COR-L47 (cell line): ENCODE measurements at places on chromosomes 5 and 9.

DNA sequence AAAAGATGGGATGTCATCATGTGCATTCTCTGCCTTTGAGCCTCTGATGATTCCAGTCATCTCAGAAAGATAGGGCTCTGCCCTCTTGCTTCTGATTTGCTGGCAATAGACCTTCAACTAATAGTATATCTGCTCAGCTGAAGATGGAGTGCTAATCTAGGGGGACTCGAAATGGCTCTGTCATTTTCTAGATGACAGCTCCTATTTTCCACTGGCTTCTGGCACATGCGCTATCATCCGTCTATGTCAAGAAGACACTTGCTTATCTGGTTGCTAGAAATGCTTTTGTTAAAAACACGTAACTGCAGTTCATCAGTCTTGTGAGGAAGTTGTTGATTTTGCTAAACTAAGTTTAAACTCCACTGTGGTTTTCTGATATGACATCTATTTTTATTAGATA lies 265.5 kb upstream of the ZNF608 start:
- no peak for DNase-seq

GRCh38 chr5:7714697-7715096 lies 136.2 kb downstream of the CFAP90 start:
- no peak for DNase-seq

- no peak for DNase-seq
Observed at GRCh38 chr5:100550531-100551051, 15.4 kb downstream of the FAM174A start.

- no peak for DNase-seq
Observed at GRCh38 chr5:104598285-104598684, 1035.7 kb upstream of the NUDT12 start.

DNA sequence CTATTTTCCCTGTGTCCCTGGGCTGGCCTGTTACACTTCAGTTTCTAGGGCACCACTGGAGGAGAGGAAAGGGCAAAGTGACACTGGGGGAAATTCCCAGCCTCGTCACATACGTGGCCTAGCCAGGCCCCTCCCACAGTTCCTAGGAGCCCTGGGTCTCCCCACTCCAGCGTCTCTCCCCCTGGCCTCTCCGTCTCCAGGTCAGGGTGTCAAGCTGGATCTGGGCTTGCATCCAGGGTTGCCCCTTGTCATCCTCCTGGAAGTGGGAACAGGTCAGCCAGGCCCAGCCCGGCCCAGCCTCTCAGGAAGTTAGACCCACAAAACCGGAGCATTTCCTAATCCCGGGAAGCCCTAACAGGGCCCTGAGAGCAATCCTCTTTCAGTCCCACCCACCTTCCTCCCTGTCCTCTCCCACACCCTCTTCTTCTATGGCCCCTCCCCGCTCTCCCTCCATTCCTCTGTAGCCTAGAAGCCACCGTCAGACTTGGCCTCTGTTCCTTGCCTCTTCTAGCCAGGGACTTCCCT lies 4.7 kb upstream of the TNIP1 start:
- DNase-seq: no peak

DNA sequence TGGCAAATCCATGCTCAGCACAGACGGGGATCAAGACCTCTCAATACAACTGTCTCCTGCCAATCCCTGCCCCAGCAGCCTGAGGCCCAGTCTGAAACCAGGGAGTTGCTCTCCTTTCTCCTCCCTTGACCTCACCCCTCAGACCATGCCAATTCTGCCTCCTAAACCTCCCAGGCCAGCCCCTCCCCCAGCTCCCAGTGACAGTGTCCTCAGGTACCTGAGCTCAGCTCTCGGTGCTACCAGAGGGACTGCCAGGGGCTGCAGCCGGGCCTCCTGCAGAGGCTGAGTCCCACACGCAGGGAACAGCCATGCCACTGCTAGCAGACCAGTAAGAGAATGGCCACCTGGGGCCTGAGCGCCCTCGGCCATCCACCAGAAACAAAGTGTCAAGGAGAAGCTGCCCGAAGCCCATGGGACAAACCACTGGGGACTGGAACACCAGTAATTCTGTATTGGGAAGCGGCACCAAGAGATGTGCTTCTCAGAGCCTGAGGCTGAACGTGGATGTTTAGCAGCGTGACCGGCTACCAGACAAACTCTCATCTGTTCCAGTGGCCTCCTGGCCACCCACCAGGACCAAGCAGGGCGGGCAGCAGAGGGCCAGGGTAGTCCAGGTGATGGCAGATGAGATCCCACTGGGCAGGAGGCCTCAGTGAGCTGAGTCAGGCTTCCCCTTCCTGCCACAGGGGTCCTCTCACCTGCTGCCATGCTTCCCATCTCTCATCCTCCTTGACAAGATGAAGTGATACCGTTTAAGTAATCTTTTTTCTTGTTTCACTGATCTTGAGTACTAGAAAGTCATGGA lies 557 bp upstream of the IL3 start:
- DNase-seq: no peak

- DNase-seq: peak; percentile 37
Observed at GRCh38 chr5:176578391-176578808, 29.3 kb downstream of the CDHR2 start.

- DNase-seq: no peak
Observed at GRCh38 chr5:169648725-169649310, 11.7 kb downstream of the DOCK2 start.

GRCh38 chr9:98306384-98307145 lies 51.1 kb upstream of the TBC1D2 start:
- DNase-seq: no peak

- no peak for DNase-seq
Observed at GRCh38 chr5:141605523-141606277, 13.1 kb downstream of the DIAPH1 start.

DNA sequence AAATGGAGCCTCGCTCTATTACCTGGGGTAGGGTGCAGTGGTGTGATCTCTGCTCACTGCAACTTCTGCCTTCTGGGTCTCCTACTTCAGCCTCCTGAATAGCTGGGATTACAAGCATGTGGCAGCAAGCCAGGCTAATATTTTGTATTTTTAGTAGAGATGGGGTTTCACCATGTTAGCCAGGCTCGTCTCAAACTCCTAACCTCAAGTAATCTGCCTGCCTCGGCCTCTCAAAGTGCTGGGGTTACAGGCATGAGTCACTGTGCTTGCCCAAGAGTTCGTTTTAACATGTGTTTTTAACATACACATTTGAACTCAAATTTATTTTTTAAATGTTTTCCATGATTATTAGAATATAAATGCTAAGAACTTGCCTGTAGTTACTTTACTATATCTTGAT lies 34.2 kb downstream of the MARCHF6 start:
- no peak for DNase-seq
